ENCODE measurements at places on chromosomes 3 and 15.

- DNase-seq = no peak
Measured at GRCh38 chr15:34769711-34770110, 14.9 kb upstream of the GJD2 start.

- DNase-seq = no peak
Measured at GRCh38 chr15:31177951-31178350, 76.4 kb upstream of the TRPM1 start.

- peak; percentile 98 for DNase-seq
Measured at GRCh38 chr3:129211772-129212171, 28.1 kb upstream of the CNBP start.

DNA sequence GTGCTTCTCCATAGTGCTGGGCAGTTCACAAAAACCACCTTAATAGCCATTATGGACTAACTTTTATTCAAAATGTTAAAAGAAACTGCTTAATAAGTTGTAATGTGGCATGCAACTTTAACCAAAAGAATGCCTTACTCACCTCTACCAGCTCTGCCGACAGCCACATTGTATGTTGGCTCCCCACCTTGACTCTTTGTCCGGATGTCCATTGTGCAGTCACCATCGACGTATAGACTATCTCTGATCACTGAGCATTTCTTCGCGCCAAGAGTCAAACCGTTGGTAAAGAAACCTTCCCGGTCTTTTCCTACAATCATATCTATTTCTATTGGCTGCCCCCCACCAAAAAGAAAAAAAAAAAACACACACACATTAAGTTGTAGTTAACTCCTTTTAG, 2.5 kb downstream of the PFN2 start:
- DNase-seq = peak; percentile 69

GRCh38 chr15:34904527-34904926, 65.0 kb downstream of the AQR start:
- DNase-seq = no peak

DNA sequence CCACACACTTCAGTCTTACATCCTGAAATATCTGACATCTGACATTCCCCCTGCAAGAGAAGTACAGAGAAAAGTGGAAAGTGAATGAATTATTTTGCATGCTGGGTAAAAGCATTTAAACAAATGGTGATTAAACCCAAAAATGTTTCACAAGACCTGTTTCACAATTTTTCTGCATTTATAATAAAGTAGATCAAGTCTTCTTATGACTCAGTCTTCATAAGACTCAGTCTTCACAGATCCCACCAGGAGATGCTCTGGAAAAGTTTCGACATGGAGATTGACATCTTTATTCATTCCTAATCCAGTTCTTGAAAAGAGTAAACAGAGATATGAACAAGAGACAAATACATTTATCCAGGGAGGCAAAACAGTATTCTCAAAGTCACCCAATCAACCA, 13.2 kb upstream of the EDC3 start:
- no peak for DNase-seq

DNA sequence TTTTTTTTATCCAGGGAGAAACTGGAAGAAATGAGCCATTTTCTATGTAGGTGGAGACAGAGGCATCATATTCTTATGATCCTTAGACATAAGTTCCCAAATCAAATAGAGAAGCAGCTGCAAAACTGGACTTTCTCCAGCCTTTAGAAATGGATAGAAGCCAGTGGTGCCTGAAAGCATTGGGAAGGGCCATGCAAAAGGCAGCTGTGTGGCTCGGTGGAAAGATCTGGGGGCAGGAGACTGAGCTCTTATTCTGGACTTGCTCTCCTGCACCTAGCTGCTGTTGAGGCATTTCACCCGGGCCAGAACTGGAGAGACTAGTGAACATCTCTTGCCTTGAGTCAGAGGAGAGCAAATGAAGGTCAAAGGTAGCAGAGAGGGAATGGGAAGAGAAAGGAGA, 73.1 kb downstream of the TFG start:
- DNase-seq = no peak

DNA sequence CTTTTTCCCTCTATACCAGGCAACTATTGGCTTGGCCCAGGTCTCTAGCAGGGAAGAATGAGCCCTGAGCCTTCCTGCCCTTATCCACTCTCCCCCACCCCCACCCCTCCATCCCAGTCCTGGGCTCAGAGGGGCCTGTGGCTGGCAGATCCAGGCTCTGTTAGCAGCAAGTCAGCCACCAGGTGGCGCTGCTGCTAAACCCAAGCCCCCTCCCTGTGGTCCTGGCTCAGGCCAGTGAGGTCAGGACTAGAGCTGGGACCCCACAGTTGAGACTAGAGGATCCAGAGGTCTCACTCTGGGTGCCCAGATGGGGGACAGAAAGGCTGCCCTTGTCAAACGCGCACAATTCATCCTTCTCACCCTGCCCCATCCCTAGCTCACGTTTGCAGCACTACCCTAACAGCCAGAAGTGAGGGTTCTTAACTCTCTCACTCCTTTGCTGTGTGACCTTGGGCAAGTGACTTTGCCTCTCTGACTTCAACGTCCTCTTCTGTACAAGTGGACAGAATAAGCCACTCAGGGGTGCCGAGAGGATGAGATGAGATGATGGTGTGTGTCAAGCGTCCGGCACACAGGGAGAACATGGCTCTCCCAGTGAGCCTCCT, 46.8 kb upstream of the SLC6A1 start:
- DNase-seq = peak; percentile 13

- peak; percentile 58 for DNase-seq
Measured at GRCh38 chr3:194691481-194692283, 6.0 kb downstream of the FAM43A start.

GRCh38 chr3:120263792-120264191, 21.2 kb downstream of the GPR156 start:
- DNase-seq = no peak

DNA sequence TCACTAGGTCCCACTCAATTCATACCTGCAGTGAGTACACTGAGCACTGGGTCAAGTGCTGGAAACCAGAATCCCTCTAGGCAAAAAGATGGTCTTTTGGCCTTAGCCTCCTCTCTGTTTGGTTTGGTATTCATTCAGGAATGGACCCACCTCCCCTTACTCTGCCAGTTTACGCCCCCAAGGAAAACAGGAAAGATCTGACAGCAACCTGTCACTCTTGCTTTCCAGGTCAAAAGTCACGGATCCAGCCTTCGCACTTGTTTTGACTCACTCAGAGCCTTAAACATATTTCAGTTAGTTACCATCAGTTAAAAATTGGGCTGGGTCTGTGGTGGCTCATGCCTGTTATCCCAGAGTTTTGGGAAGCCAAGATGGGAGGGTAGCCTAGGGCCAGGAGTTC, 68.1 kb downstream of the SYNM start:
- no peak for DNase-seq

GRCh38 chr3:149783576-149783975, 8.8 kb downstream of the ANKUB1 start:
- peak; percentile 89 for DNase-seq

DNA sequence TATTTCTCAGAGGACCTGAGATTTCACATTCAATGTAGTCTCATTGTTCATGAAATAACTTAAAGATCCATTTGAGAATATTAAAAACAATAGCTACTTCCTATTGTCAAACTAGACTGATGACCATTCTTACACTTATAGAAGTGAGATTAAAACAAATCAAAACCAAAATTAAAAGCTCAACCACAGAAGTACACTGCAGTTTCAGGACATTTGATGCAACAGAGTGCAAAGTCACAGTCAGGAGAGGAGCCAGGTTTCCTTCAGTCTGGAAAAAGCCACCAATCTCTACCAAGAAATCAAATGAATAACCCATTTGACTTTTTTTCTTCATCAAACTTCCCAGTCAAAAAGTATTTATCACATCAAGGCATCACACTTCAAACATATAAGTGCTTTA, 5.5 kb downstream of the CCPG1 start:
- DNase-seq = no peak

DNA sequence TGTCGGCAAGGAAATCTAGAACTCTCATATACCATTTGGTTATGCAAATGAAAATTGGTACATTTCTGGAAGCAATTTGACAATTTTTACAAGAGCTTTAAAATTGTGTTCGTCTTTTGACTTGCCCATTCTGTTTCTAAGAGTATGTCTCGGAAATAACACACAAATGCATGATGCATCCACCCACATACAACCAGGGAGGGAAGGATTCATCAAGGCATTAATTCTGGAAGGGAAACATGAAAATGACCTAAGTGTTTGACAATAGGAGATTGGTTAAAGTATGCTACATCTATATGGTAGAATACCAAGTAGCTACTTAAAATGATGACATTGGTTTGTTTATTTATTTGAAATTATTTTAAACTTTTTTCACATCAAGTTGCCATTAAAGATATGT, 58.6 kb downstream of the PIAS1 start:
- DNase-seq = peak; percentile 11

DNA sequence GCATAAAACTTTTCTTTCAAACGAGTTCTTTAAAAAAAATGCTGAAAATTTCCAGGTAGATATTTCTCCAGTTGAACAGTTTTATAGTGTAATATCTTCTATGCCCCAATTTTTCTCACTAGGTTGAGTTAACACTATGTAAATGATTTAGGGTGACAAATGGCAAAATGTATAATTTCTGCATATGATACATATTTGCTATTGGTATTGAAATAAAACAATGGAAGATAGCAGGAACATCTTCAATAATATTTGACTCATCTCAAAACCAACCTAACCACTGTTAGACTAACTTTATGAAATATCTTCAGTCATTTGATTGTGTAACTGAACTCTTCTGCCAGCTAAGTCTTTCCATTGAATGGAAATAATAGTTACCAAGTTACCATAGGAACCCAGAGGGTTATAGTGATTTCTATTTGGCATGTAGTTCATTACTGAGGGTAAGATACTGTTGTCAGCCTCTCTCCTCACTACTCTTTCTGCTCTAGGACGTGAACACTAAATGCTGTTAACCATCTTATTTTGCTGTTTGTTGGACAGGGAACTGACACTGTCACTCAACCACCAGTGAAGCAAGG, 824.7 kb upstream of the NECTIN3 start:
- DNase-seq = peak; percentile 38

- no peak for DNase-seq
Measured at GRCh38 chr3:177341736-177342419, 144.6 kb upstream of the TBL1XR1 start.

GRCh38 chr3:161914703-161915417, 418.3 kb downstream of the OTOL1 start:
- peak; percentile 74 for DNase-seq

GRCh38 chr3:13564751-13565560, 16.0 kb downstream of the FBLN2 start:
- no peak for DNase-seq

GRCh38 chr3:17357035-17357710, 385.3 kb downstream of the TBC1D5 start:
- DNase-seq = no peak

DNA sequence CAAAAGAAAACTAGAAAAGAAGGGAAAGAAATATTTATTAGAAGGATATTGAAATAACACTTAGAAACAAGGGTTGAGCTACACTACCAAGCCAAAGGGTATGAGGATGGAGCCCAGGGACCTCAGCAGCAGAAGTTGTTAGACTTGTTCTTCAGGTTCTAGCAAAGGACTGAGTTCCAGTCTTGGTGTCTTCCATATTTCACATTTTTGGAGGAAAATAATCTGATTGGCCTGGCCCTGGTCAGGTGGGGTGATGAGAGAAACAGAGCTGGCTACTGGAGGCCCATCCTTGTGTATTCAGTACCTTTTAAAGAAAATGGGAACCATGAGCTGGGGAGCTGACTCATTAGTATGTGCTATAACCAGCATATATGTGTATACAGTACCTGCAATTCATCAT, 28.2 kb downstream of the PPP4R2 start:
- DNase-seq = no peak

DNA sequence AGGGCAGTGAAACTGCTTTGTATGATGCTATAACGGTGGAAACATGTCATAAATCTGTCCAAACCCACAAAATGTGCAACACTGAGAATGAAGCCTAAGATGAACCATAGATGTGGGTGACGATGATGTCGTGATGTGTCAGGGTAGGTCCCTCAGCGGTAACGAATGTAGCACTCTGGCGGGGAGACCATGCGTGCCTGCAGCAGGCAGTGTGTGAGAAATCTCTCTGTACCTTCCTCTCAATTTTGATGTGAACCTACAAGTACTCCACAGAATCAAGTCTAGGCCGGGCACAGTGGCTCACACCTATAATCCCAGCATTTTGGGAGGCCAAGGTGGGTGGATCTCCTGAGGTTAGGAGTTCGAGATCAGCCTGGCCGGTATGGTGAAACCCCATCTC, 268.2 kb upstream of the LYSMD4 start:
- DNase-seq = no peak

DNA sequence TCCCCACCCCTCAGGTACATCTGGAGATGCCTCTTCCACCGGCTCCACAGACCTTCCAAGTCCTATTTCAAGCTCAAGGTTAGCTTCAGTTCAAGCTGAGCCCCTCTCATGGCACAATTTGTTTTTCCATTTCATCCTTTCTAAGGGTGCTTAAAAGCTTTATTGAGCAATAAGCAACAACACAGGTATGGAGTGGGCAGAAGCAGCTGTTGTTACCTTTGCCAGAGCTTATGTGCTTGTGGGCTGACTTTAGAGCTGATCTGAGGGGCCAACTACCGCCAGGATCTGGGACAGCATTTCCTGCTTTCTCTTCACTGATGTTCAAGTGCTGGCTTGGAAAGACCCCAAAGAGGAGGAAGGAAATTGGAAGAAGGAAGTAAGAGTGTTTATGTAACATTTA, 140.0 kb upstream of the KLHL25 start:
- no peak for DNase-seq

DNA sequence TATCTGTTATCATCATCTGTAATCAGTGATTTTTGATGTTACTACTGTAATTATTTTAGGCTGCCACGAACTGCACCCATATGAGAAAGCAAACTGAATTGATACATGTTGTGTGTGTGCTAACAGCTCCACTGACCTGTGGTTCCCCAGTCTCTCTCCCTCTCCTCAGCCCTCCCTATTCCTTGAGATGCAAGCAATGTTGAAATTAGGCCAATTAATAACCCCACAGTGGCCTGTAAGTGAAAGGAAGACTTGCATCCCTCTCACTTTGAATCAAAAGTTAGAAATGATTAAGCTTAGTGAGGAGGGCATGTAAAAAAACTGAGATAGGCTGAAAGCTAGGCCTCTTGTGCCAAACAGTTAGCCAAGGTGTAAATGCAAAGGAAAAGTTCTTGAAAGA, 218.6 kb upstream of the LRRFIP2 start:
- DNase-seq = peak; percentile 12

DNA sequence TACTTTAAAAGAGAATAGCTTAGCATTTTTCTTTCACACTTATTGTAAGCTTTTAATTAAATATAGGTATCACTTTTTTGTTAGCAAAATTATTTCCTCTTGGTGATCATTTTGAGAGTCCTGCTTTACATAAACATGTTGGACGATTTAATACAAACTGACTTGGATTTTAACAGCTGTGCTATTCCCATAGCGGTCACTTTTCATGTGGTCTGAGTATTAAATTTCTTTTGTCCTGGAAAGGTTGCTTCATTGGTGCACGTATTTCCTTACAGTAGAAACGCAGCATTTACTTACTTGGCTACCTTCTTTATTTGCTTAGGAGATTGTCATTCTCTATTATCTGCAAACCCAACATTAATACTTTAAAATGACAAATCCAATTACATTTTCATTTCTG, 109.4 kb downstream of the ATG7 start:
- no peak for DNase-seq
